Stimulated activated CD4-positive, alpha-beta T cell treated with anti-CD3 and anti-CD28 coated beads, Interleukin-1b, Interleukin-23, amount 100 ng/mL, for 1 hour (primary cell): ENCODE measurements at places on chromosomes 1 and 21.
A peak's percentile ranks its signal among the peaks of the same experiment; 100 is the strongest.

GRCh38 chr1:16926491-16927073 is 4.9 kb downstream of the CROCC start:
- DNase-seq = no peak

DNA sequence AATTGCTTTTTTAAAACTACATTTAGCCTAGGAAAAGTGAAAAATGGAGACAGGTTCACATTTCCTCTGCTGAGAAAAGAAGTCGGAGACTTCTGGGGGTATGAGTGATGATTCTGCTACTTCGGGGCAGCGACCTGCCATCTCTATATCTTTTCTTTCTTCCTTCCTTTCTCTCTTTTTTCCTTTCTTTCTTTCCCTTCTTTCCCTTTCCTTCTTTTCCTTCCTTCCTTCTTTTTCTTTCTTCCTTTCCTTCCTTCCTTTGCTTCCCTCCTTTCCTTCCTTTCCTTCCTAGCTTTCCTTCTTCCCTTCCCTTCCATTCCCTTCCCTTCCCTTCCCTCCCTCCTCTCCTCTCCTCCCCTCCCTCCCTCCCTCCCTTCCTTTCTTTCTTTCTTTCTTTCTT is 17.8 kb downstream of the TBX19 start:
- no peak for DNase-seq

DNA sequence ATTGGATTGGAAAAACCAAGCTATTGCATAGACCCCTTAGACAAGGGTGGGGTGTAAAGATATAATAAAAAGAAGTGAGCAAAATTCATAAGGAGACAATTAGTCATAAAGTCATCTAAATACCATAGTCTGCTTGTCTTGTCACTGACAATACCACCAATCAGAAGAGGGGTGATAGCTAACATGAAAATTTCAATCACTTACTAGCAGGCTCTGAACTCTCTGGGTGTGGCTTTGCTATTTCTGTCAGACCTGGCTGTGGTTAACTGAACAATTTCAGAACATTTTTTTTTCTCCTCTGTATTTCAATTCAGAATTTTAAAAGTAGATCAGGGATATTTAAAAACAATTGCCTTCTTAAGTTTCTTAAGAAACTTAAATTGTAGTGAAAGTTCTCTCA is 158.5 kb upstream of the PRMT6 start:
- DNase-seq = no peak

GRCh38 chr1:46638921-46639320 is 22.3 kb upstream of the MOB3C start:
- no peak for DNase-seq

GRCh38 chr1:183289051-183289496 is 103.0 kb downstream of the LAMC2 start:
- no peak for DNase-seq

- no peak for DNase-seq
Measured at GRCh38 chr1:92816732-92817131, 15.1 kb upstream of the RPL5 start.

DNA sequence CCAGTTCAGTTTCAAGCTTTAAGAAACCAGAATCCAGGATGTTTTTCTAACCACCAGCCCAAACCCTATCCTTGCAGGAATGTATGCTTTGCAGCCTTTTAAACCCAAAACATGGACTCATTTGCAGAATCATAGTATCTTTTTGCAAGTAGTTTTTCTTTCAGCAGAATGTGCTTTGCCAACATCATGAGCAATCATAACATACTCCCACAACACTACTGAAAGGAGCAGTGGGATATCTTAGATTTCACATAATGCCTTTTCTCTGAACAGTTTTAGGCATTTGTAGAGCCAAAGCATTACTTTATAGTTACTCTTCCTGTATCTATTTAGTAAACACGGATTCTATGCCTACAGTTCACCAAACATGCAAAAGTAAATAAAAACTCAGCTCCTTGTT is 10.0 kb upstream of the SH2D2A start:
- DNase-seq = no peak

GRCh38 chr1:223429821-223430220 is 36.6 kb downstream of the CCDC185 start:
- no peak for DNase-seq

GRCh38 chr1:154847891-154848290 is 22.2 kb downstream of the KCNN3 start:
- DNase-seq = no peak

DNA sequence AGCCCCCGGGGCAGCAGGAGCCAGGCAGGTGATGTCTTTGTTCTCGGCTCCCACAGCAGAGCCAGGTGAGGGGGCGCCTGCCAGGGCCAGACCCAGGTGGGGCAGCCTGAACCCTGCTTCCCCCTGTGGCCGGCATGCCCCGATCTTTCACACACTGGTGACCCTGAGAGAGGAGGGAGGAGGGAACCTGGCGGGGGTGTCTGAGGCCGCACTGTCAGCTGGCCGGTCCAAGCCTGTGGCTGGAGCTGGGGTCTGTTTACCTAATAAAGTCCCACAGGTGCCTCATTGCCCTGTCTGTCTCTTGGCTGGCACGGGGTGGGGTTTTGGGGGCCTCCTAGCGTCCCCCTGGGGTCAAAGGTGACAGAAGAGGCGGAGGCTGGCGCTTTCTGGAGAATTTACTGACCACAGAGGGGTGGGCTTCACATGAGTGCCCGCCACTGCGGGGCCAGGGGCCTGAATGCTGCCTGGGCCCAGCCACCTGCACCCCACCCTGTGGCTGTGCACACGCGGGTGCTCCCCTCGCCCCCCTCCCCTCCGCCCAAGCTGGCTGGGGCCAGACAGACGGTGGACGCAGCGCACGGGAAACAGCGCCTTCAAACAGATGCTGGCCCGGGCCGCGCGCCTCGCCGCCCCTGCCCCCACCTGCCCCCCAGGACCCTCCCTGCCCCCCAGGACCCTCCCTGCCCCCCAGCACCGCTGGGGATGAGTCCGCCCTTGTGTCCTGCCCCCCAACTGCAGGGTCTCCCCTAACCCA is 5.8 kb downstream of the TMEM240 start:
- DNase-seq = no peak

GRCh38 chr1:227892489-227893299 is 55.0 kb downstream of the WNT9A start:
- no peak for DNase-seq

DNA sequence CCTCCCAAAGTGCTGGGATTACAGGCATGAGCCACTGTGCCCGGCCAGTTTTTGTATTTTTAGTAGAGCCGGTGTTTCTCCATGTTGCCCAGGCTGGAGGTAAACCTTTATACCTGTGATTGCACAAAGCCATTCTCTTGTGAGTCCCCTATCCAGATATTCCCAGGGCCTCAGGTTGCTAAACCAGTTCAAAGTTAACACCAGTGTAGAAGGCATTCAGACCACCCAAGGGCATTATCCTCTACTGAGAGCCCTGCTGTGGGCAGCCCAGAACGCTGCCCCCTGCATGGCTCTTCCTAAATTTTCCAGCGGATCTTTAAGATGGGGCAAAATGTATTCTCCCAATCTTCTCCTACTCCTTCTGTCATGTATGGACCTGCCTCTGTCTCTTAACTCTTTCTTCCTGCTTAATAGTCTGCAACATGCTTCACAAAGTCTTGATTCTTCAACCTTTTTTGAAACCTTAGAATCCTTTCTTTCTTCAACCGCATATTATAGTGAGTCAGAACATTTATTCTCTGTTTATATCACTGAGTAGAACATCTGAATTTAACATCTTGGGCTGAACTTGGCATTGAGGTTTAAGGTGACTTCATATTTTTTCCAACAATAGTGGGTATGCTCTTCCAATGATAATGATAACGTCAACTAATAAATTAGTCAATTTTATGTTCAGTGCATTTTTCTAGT is 36.0 kb downstream of the UBE4B start:
- no peak for DNase-seq

GRCh38 chr1:161153682-161154337 is at the start of gene UFC1:
UFC1 (plus strand) TSS chr1:161153978; CDS start chr1:161153998, 20 bp downstream.
- DNase-seq = peak; percentile 50

DNA sequence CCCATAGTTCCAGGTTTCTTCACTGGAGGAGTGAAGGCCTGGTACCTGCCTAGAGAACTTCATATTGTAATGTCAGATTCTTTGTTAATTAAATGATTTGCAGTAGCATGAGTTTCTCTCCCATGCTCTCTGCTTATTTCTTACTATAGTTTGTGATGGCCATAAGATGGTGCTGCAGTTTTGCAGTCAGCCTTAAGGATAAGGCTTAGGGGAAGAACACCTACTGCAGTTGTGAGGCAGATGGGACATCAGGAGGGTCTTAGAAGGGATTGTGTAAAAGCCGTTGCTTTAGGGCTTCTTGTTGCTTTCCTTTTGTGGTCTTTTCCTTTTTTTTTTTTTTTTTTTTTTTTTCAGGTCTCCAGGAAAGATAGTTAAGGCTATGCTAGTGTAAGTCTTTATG is 61.8 kb downstream of the MACF1 start:
- DNase-seq = no peak

DNA sequence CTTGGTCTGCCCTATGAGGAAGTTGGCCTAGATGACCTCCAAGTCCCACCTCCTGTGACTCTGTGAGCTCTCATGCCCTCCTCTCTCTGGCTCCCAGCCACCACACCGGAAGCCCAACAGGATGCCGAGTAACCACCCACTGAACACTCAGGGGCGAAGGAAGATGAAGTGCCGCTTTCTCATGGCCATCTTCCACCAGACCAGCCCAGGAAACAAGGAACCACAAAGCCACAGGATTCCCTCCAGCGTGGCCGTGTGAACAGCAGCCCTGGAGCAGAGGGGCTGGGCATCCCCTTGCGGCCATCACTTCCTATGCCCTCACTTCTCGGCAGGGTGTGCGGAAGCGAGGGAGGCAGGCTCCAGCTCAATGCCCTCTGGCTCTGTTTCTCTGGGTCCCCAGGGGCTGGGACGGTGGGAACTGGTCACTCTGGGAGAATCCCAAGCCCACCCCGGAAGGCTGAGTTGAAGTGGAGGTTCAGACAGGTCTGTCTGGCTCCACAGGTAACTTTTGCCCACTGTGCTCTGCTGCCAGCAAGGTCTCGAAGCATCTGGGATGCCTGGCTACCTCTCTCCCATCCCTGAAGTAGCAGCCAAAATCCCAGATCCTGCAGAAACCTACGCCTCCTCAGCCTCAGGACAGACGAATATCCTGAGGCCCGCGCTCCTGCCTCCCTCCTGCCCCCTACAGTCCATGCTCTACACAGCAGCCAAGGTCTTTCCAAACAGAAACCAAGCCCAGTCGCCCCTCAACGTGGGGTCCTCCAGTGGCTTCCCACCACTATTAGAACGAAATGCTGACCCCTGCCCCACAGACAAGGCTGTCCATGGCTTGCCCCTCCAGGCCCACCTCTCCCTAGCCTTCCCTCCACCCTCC is 44.2 kb upstream of the ECE1 start:
- DNase-seq = peak; percentile 56

- DNase-seq = no peak
Measured at GRCh38 chr1:62613890-62614289, 16.6 kb downstream of the ANGPTL3 start.
